ENCODE measurements at places on chromosomes 7 and 10.
A peak's percentile ranks its signal among the peaks of the same experiment; 100 is the strongest.

GRCh38 chr7:106914018-106914607 lies 49.0 kb downstream of the PIK3CG start:
- H3K27me3 ChIP-seq = no peaks in the 10 kb centered on the region
- H3K27ac ChIP-seq = no peak overlapping the region
- no peaks in the 10 kb centered on the region for H3K36me3 ChIP-seq

DNA sequence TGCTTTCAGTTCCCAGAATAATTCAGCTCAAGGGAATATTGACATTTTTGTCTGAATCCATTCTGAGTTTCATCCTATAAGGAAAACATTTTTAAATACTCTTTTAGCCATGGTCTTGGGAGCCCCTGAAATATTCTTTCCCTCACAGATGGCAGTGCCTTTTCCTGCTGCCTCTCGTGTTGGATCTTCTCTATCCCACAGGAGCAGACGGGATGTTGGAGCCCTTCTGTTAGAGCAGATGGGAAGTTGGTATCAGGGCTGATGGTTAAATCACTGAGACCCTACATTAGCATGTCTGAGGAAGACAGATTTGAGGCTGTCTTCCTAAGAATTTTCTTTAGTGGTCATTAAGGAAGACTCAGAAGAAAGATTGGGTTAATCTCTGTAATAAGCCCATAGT lies 737.8 kb downstream of the LRMDA start:
- no peaks in the 10 kb centered on the region for H3K36me3 ChIP-seq
- H3K27me3 ChIP-seq = no peaks in the 10 kb centered on the region
- DNase-seq = no peak
- no peak overlapping the region for H3K4me3 ChIP-seq
- H3K4me1 ChIP-seq = no peaks in the 10 kb centered on the region

- peaks cover 6% of the 10 kb centered on the region for H3K4me1 ChIP-seq
- H3K27me3 ChIP-seq = no peaks in the 10 kb centered on the region
- no peaks in the 10 kb centered on the region for H3K36me3 ChIP-seq
- no peak overlapping the region for H3K27ac ChIP-seq
Observed at GRCh38 chr7:96414931-96415292, 93.0 kb upstream of the SLC25A13 start.

- no peaks in the 10 kb centered on the region for H3K36me3 ChIP-seq
- H3K27me3 ChIP-seq = no peaks in the 10 kb centered on the region
- no peak overlapping the region for H3K27ac ChIP-seq
Observed at GRCh38 chr7:90216080-90216674, 4.6 kb downstream of the STEAP2 start.

- H3K27me3 ChIP-seq = no peaks in the 10 kb centered on the region
- H3K27ac ChIP-seq = no peak overlapping the region
- H3K4me3 ChIP-seq = no peak overlapping the region
- no peaks in the 10 kb centered on the region for H3K36me3 ChIP-seq
- DNase-seq = no peak
Observed at GRCh38 chr7:47627580-47628283, 45.8 kb upstream of the TNS3 start.

GRCh38 chr10:46004963-46005362 lies 25.5 kb downstream of the NCOA4 start:
- peaks cover 13% of the 10 kb centered on the region for H3K36me3 ChIP-seq
- DNase-seq = no peak
- H3K27me3 ChIP-seq = no peaks in the 10 kb centered on the region
- H3K27ac ChIP-seq = no peak overlapping the region
- peaks cover 6% of the 10 kb centered on the region for H3K4me1 ChIP-seq

DNA sequence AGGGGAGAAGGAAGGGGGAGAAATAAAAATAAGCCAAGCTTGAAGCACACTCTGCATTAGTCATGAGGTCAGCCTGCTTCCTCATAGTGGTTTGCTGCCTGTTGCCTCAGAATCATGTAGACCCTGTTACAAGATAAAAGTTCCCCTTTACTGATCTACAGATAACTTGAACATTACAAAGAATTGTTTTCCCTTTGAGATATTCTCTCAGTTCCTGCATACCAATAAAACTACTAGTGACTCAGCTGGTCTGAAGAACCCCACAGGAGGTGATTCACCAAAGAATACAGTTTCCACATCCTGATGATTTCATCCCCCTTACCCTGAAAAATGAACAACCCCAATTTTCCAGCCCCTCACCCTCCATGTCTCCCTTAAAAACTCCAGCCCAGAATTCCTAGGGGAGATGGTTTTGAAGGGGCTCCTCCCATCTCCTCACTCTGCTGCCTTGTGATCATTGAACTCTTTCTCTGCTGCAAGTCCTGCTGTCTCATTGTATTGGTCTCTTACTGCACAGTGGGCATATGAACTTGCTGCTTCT lies 31.5 kb upstream of the NRP1 start:
- H3K27ac ChIP-seq = peak overlapping the region; percentile 92
- DNase-seq = peak; percentile 90
- H3K4me1 ChIP-seq = peaks cover 37% of the 10 kb centered on the region
- H3K27me3 ChIP-seq = no peaks in the 10 kb centered on the region
- no peaks in the 10 kb centered on the region for H3K36me3 ChIP-seq

GRCh38 chr7:17230099-17230807 lies 68.2 kb upstream of the AHR start:
- no peaks in the 10 kb centered on the region for H3K27me3 ChIP-seq
- no peak overlapping the region for H3K4me3 ChIP-seq
- peaks cover 14% of the 10 kb centered on the region for H3K4me1 ChIP-seq
- no peaks in the 10 kb centered on the region for H3K36me3 ChIP-seq

- no peaks in the 10 kb centered on the region for H3K36me3 ChIP-seq
- no peak overlapping the region for H3K4me3 ChIP-seq
- DNase-seq = no peak
Observed at GRCh38 chr10:45591280-45591679, 81.3 kb downstream of the ZFAND4 start.

DNA sequence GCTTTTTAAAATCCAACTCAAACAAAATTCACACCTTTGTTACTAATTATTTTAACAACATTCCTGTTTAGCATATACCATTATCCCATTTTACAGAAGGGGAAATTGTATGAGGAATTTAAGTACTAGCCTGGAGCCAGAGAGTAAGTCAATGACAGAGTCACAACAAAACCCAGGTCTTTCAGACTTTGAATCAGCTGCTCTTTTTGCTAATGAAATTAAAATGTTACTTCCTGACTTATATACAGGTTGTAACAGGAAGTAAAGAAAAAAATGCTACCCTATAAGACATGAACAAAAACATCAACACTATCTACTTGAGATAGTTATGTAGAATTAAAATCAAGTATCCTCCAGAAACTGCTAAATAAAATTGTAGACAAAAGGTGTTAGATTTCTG lies 82.6 kb upstream of the ASAH2 start:
- DNase-seq = no peak
- H3K4me3 ChIP-seq = no peak overlapping the region
- no peak overlapping the region for H3K27ac ChIP-seq
- H3K4me1 ChIP-seq = no peaks in the 10 kb centered on the region

DNA sequence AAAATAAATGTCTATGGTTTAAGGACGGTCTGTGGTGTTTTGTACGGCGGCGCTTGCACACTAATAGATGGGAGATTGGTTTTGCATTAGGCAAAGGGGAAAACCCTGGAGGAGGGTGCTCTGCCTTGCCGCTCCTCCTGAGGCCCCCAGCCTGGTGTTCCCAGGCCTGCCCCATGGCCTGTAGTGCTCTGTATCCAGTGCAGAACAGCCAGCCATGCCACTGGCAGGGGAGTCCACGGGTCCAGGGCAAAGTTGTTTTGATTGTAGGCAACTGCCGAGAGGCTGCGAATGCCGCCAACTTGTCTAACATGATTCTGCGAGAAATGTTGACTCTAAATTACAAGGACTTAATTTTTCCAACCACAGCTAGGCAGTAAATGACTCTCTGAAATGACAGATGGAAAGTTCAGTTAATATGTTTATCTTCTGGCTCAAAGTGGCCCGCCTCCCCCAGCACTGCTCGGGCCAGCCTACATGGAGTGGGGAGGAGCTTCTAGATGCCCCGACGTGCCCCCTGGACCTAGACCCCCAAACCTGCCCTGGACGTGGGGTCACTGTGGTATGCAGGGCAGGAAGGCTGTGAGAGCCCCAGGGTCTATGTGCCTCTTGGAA lies 104.6 kb upstream of the GDF10 start:
- no peak overlapping the region for H3K27ac ChIP-seq
- H3K4me1 ChIP-seq = no peaks in the 10 kb centered on the region
- H3K27me3 ChIP-seq = no peaks in the 10 kb centered on the region
- DNase-seq = no peak
- no peaks in the 10 kb centered on the region for H3K36me3 ChIP-seq

GRCh38 chr7:16564909-16565426 lies 38.3 kb downstream of the LRRC72 start:
- H3K4me3 ChIP-seq = no peak overlapping the region
- H3K27ac ChIP-seq = no peak overlapping the region
- H3K4me1 ChIP-seq = peaks cover 6% of the 10 kb centered on the region

GRCh38 chr7:22127835-22128527 lies 182.3 kb upstream of the CDCA7L start:
- DNase-seq = peak; percentile 97
- H3K4me3 ChIP-seq = no peak overlapping the region
- peaks cover 4% of the 10 kb centered on the region for H3K36me3 ChIP-seq
- H3K27ac ChIP-seq = peak overlapping the region; percentile 91

DNA sequence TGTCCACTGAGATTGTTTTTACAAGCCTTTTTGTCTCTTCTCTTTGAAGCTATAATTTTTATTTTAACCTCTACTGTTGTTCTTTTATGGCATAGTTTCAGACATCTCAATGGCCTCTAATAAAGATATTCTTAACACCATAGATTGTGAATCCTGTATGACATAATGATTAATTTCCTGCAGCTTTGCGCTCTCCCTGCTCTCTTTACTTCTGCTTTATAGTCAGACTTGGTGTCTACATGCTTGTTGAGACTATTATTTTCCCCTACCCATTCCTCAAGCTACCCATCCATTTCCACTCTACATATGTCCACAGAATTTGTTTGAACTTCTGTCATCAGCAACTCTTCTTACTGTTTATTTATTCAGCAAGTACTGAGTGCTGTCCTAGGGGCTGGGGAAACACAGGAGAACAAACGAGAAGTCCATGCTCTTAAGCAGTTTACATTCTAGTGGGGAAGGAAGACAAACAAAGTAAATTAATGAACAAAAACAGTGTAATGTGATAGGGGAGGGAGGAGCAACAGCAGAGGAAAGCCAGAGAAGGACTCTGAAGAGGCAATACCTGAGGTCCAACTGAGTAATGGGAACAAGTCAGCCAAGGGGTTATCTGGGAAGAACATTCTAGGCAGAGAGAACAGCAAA lies 110.1 kb downstream of the CDK14 start:
- H3K4me1 ChIP-seq = peaks cover 12% of the 10 kb centered on the region
- DNase-seq = peak; percentile 19
- no peak overlapping the region for H3K4me3 ChIP-seq
- H3K27me3 ChIP-seq = no peaks in the 10 kb centered on the region

DNA sequence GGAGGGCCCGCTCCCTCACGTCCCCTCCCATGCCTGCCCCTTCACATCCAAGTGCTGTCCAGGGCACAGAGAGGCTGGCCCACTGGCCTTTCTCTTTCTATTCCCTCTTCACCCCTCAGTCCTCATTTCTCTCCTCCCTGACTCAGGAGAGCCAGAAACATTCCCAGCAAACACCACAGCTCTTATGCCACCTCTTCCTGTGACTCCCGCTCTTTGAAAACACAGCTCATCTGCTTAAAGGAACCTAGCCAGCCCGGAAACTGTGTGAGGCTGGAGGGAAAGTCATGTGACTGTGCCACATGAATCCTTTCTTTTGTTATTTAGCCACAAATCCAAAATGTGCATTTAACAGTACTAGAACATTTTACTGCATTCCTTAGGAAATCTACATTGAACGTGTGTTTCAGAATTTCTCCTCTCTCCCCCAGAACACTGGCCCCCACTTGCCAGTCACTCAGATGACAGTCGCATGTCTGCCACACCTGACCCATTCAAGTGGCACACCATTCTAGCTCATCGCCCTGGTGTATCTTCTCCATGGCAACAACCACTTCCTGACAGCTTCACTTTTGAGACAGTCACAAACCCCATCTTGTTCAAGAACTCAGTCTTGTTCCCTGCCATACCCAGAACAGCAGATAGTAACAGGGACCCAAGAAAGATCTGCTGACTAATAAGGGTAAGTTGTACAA lies 42.8 kb downstream of the GRB10 start:
- no peaks in the 10 kb centered on the region for H3K36me3 ChIP-seq
- H3K4me3 ChIP-seq = no peak overlapping the region
- DNase-seq = peak; percentile 46
- peaks cover 13% of the 10 kb centered on the region for H3K4me1 ChIP-seq
- H3K27ac ChIP-seq = peak overlapping the region; percentile 20

DNA sequence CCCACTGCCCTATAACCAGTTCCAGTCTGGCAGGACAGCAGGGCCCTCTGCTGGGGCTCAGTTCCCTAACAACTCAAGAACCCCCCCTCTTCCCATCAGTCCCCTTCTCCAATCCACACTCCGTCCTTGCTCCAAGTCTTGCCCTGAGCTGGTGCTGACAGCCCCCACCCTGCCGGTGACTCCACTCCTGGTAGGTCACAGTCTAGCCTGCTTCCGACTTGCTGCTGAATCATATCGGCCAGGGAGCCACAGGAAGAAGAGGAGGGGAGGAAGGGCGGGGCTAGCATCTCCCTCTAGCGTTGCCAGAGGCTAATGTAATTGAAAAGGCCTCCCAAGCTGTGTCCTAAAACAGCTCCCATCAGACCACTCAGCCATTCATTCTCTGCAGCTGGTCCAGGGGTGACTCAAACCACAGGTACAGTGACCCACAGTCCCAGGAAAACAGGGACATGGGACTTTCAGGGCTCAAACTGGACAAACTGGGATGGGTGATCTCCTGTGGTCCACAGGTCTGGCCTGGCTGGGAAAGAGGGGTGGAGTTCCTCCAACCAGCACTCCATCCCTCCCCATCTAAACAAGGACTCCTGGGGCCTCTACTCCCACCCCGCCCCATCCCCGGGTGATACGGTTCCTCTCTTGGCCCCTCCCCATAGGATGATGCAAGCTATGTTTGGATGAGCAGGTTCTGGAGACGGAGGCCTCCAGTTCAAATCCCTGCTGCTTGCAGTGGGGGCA lies 158.8 kb downstream of the SH3PXD2A start:
- DNase-seq = peak; percentile 83
- H3K27me3 ChIP-seq = no peaks in the 10 kb centered on the region
- peak overlapping the region; percentile 61 for H3K27ac ChIP-seq
- peaks cover 20% of the 10 kb centered on the region for H3K4me1 ChIP-seq
- H3K36me3 ChIP-seq = no peaks in the 10 kb centered on the region

DNA sequence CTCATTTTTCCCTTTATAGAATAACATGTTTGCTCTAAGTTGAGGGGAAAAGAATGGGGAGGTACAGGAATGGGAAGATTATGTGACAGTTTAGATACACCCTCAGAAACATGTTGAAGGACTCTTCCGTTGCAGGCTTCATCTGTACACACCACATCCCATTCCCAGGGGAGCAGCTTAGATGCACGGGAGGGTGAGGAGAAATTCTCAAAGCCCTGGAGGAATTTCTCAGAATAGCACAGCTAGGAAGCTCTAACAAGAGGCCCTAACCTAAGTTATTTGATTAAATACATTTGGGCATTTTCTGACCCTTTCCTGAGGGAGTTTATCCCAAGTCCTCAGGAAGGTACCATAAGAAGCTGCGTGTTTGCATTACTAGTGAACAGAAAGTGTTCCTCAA lies 660.2 kb upstream of the IGFBP3 start:
- no peak for DNase-seq
- H3K4me3 ChIP-seq = no peak overlapping the region
- H3K27ac ChIP-seq = no peak overlapping the region
- no peaks in the 10 kb centered on the region for H3K27me3 ChIP-seq

- H3K4me3 ChIP-seq = no peak overlapping the region
- no peaks in the 10 kb centered on the region for H3K27me3 ChIP-seq
- no peak for DNase-seq
- H3K4me1 ChIP-seq = no peaks in the 10 kb centered on the region
- H3K36me3 ChIP-seq = no peaks in the 10 kb centered on the region
- no peak overlapping the region for H3K27ac ChIP-seq
Observed at GRCh38 chr10:86165666-86166065, 200.9 kb downstream of the GRID1 start.
